ENCODE measurements at places on chromosomes 12 and 14.

DNA sequence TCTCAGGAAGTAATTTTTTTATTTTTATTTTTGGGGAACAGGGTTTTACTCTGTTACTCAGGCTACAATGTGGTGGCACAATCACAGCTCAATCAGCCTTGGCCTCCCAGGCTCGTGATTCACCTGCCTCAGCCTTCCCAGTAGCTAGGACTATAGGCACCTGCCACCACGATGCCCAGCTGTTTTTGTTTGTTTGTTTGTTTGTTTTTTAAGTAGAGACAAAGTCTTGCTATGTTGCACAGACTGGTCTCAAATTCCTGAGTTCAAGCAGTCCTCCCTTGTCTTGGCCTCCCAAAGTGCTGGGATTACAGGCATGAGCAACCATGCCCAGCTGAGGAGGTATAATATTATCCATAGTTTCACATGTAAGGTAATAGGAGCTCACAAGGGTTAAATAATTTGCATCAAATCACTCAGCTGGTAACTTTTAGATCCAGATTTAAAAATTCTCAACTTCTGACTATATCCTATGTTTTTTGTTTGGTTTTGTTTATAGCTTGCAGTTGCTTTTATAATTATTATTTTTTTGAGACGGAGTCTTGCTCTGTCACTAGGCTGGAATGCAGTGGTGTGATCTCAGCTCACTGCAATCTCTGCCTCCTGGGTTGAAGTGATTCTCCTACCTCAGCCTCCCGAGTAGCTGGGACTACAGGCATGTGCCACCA lies 629.3 kb downstream of the DIO2 start:
- no peak for DNase-seq

- DNase-seq: no peak
Observed at GRCh38 chr14:50260511-50260910, 29.1 kb upstream of the SOS2 start.

- DNase-seq: no peak
Observed at GRCh38 chr14:98903371-98903770, 368.6 kb downstream of the BCL11B start.

DNA sequence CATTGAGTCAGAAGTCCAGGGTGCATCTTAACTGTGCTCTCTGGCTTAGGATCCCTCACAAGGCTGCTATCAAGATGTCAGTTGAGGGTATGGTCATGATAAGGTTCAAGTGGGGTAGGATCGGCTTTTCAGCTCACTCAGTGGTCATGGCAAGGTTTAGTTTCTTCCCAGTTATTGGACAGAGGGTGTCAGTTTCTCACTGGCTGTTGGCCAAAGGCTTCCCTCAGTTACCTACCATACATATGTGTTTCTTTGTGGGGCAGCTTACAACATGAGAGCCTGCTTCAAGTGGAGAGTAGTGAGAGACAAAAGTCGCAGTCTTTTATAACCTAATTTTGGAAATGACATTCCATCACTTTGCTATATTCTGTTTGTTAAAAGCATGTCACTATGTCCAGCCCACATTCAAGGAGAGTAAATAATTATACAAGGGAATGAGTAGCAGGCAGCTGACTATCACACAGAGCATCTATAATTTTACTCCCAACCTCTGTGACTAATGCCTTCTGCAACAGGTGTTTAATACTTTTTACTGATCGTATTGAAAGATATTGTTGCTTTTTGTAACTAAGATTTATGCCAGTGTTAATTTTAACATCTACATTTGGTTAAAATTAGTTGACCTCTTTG lies 572.8 kb upstream of the FBXO33 start:
- no peak for DNase-seq

- no peak for DNase-seq
Observed at GRCh38 chr12:86666316-86666715, 410.1 kb upstream of the MGAT4C start.

- no peak for DNase-seq
Observed at GRCh38 chr14:55160989-55161388, 30.4 kb downstream of the DLGAP5 start.

DNA sequence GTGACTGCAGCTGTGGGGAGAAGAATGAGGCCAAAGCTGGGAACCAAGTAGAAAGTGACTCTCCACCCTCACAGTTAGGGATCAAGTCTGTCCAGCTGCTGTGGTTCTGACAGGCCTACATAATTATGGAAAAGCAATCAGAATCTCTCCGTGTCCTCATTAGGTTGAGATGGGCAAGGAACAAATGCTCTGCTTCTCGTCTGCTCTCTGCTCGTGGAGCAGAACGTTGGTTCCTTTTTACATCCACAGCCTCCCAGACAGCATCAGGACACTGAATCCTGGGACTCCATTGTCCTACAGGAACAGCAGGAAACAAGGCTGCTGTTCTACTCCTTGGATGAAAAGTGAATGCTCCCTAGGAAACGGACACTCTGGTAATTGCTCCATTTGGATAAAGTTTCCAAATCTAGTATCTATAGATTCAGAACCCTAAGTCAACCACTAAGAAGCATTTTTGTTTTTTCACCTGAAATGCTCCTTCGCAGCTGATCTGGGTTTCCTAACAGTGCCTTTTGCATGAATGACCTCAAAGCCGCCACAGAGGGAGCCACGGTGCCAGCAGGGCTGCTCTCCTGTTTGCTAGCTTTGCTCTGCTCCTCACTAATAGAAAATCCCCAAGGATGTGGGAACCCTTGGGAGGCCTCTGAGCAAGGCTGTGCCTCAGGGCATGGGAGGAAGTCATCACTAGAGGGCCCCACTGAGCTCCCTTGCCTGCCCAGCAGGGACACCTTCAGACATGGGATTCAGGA lies 102.0 kb downstream of the EGLN3 start:
- DNase-seq: no peak

DNA sequence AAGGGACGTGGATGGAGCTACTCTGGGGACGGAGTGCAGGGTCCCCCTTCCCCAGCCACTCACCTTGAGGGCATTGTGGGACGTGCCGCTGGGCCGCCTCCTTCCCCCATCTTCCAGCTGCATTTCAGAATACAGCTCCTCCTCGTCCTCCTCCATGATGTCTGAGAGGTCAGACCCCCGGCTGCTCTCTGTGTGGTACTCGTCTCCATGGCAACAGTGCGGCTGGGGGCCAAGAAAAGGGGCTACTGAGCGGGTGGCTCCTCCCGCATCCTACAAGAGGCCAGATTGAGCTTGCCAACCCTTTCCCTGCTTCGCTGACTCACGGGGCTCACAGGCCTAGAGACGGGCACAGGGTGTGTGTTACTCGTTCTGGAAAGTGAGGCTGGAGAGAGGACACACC lies 90.4 kb downstream of the PIWIL1 start:
- no peak for DNase-seq

GRCh38 chr12:85633491-85633890 lies 202.7 kb downstream of the RASSF9 start:
- no peak for DNase-seq

GRCh38 chr12:100395811-100396210 lies 38.9 kb downstream of the SLC17A8 start:
- no peak for DNase-seq

DNA sequence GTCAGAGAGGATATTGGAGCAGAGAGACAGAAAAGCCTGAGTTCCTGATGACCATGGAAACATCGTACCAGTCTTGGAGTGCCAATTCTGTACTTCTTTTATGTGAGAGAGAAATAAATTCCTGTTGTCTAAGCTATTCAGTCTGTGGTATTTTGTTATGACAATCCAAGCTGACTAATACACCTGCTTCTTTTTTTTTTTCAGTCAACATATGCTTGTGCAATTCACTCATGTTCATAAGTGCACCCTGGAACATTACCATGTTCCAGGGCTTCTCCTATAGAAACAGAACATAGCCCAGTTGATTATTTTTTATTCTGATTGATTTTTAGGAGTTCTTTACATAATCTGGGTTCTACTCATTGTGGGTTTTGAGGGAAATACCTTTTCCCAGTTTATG lies 1.7 kb upstream of the CHPT1 start:
- no peak for DNase-seq

GRCh38 chr14:29030970-29031369 lies 264.4 kb downstream of the FOXG1 start:
- DNase-seq: no peak

DNA sequence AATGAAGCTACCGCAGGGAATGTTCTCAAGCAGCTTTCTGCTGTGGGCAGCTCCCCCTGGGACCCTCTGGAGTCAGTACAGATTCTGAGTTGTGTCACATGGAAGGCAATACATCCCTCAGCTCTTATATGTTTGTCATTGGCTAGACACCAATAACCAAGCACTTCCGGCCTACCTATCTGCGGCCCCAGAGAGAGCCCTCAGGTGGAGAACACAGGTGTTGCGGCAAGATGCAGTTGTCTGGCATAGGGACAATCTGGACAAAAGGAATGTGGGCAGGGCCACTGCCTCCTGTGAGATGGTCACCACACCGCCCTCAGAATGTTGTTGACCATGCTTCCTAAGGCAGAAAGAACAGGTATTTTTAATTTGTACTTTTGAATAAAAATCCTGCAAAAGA lies 118.7 kb downstream of the BRMS1L start:
- no peak for DNase-seq

DNA sequence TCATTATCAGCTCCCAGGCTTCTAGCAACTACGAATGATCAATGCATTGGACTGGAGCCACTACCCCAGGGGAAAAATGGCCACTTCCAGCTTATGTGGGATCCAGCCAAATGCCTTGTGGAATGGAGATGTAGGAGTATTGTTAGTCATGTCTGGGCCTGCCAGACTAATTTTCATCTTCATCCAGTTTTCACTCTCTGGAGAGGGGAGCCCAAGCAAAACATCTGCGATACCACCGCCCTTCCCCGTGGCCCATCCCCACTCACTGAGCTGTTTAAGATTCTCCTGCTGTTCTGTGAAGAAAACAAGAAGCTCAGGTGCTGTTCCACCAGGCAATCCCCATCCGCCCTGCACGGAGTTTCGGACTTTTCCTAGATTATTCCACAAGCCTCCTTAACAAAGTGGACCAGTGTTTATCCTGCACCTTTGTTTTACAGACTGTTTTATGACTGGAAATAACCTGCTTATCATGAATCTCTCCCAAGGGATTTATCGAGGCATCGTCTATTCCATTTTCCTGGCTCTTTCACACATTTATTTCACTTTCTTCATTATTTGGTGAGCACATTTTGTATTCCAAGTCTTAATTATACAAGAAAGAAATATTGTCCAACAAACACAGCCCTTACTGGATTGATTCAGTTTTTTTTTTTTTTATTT lies 35.5 kb upstream of the MAX start:
- no peak for DNase-seq

GRCh38 chr12:115354007-115354890 lies 670.3 kb upstream of the TBX3 start:
- no peak for DNase-seq

DNA sequence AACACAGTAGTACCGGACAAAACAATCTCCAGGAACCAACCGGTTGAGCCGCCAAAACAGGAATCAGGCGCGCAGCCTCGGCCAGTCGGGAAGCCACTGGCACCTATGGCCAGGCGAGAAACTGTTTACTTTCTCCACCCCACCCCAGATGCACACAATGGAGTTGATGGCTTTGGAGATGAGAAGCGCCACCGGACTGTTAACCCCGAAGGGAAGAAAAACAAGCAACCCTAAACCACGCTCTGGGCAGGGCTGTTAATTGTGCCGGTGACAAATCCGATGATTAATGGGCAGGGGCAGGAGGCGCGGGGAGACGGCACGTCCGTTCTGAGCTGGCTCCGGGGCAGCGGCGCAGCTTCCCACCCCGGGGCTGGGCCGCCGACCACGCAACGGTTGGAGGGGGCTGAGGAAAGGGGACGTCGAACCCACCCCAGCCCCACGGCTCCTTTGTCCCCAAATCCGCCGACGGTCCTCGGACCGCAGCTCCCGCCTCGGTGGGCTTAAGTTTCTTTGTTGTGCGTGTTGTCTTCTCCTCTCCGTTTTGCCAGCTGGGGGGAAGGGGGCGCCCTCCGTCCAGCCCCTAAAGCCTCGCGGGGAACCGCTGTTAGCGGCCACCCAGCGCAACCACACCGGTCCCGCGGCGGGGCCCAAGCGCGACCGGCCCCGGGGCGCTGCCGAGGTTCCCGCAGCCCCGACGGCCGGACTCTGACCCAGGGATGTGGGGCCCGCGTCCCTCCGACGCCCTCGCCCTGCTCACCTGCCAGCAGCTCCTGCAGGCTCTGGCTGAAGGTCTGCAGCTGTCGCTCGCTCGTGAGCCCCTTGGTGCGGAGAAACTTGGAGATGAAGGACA lies 790 bp downstream of the BTG1 start:
- DNase-seq: peak; percentile 30

GRCh38 chr14:85124631-85125290 lies 405.2 kb upstream of the FLRT2 start:
- DNase-seq: no peak

DNA sequence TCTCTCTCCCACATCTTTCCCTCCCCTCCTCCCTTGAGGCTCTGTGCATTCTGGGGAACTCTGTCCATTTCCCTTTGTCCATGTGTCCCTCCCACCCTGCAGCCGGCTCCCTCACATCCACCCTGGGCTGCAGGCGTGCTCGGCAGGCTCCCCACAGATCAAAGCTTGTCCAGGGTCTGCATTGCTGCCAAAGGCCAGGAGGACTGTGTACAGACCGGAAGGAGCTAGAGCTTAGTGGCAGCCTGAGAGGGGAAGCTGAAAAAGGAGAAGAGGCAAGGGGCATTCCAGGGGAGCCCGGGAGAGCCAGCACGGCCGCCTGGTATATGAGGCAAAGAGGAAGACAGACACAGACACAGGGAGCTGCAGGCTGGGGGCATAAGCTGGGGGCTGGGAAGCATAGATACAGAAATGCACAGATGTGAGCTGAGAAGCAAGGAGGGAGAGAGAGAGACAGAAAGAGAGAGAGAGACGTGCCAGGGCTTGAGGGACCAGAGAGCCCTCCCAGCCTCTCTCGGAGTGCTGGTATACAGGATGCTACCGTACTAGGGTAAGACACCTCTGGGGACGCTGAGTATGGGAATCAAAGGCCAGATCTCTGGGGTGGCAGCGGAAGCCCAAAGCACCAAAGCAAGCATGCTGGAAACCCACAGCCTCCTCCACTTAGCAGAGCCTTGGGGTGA lies 3.3 kb downstream of the CD4 start:
- no peak for DNase-seq

Data from stimulated activated CD8-positive, alpha-beta memory T cell treated with anti-CD3 and anti-CD28 coated beads, Interleukin-7, amount 100 ng/mL, for 1 hour (primary cell).